T-helper 22 cell (primary cell): ENCODE measurements at places on chromosomes 5 and 9.

GRCh38 chr5:40410964-40411635, 268.6 kb upstream of the PTGER4 start:
- no peak for DNase-seq

- DNase-seq: no peak
These were observed 64.1 kb upstream of the TYRP1 start for GRCh38 chr9:12629067-12629466.

DNA sequence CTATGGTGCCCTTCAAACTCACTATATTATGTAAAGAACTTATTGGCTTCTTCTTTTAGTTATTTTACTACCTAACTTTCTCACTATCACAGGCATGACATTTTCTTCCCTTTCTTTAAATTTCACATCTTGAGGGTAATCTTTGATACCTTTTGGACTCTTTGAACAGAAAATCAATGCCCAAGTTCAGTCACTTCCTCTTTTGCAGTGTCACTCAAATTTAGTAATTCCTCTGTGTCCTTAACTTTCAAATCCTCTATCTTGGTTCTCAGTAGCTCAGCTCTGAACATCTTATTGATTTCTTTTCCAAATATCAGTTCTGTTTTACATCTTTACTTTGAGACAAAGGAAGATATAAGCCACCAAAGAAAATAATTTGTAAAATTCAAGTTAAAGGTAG, 25.5 kb downstream of the CNTLN start:
- no peak for DNase-seq

- no peak for DNase-seq
These were observed at the start of gene PRKACG for GRCh38 chr9:69014013-69014412. PRKACG (minus strand) TSS chr9:69014113; CDS start chr9:69014092, 21 bp downstream.

DNA sequence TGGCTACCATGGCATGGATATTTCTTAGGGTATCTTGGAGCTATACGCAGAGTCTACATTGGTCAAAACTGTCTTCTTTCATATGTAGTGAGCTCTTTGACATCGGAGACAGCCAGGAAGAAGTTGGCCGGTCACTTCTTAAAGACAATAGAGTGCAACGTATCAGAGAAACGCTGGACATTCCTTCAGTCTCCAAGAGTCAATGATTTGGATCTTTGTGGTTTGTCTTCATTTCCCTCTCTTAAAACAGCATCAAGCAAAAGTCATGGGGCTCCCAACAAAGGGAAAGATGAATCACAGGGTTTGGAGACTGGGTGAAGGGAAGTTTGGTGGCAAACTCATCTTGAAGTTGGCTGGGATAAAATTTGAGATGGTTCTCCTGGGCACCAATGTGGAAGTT, 320.1 kb downstream of the AGTPBP1 start:
- no peak for DNase-seq

- no peak for DNase-seq
These were observed 687.7 kb upstream of the ARRDC3 start for GRCh38 chr5:92070786-92071185.

- DNase-seq: no peak
These were observed 506.0 kb downstream of the HTR1A start for GRCh38 chr5:63456279-63456678.

DNA sequence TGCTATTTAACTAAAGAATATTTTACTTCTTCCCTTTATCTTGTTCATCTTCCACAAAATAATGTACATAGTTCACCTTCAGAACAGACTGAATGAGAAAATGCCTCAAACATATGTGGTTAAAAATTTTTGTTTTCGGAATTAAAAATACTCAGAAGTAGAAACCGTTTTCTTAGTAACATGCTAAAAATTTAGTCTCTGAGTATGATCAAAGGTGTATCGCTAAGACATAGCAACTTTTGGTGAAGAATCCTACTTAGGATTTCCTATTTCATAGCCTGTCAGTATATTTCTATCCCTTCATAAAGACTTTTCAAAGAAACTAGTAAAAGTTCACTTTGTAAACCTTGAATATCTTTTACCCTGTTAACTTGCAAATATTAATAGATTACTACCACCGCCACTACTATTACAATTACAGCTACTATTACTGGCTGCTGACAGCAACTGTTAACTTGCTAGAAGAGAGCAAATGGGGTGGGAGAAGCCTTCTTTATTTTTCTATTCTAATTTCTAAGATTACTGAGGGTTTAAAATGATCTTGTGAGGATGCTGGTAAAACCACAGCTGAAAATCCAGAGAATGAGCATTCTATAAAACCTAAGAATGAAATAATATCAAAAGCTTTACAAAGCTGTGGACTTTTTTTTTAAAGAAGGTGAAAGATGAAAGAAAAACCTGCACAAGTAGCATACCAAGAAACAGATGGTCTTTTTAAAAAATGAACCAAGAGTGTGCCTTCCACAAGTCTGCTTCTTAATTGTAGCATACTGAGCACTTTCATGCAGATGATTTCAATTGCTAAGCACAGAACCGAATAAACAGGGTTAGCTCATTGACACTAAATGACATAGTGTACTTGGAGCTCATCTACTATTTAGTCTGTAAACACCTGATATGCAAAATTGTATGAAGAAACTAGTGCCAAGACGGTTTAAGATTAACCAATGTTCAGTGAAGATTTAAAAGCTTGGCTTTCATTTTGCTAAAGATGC, 246.3 kb upstream of the EFNA5 start:
- DNase-seq: no peak
